Effector memory CD8-positive, alpha-beta T cell (primary cell): ENCODE measurements at places on chromosomes 7 and 10.

GRCh38 chr7:84138411-84138810, 56.2 kb downstream of the SEMA3A start:
- DNase-seq, result no peak

GRCh38 chr7:86991771-86992191, 67.7 kb downstream of the ELAPOR2 start:
- no peak for DNase-seq

GRCh38 chr7:43698460-43699255, 30.7 kb downstream of the COA1 start:
- DNase-seq, result no peak

DNA sequence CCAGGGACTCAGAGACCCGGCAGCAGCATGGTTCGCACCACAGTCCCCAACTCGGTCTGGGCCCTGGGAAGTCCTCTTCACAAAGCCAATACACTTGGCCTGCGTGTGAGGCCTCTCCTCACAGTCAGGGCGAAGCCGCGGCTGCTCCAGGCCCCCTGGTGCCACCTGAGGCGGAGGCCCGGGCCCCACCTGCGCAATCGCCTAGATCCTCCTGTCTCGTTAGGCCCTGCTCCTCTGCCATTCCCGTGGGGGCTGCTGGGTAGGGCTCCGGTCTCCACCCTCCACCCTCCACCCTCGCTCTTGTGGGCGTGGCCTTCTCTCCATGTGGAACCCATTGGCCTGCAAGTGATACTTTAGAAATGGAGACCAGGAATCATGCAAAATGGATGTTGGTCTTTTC, 553.3 kb downstream of the INHBA start:
- no peak for DNase-seq

DNA sequence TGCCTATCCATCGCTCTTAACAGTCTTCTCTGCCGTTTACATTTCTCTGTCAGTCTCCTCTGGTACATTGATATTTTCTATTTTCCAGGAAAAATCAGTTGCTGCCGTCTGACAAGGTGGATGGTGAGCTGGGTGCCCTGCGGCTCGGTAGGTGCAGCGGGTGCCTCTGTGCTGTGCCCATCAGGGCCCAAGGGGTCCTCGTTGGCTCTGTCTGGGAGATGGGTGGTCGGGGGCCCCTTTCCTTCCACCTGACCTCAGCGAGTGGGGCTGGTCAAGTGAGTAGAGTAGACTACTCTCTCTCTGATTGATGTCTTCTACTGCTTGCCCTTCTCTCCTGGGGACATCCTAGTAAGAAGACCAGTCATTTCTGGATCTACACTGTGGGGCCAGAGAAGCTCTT, 57.4 kb downstream of the MINDY4 start:
- DNase-seq, result no peak

GRCh38 chr10:6215241-6215640, 12.5 kb downstream of the PFKFB3 start:
- no peak for DNase-seq

DNA sequence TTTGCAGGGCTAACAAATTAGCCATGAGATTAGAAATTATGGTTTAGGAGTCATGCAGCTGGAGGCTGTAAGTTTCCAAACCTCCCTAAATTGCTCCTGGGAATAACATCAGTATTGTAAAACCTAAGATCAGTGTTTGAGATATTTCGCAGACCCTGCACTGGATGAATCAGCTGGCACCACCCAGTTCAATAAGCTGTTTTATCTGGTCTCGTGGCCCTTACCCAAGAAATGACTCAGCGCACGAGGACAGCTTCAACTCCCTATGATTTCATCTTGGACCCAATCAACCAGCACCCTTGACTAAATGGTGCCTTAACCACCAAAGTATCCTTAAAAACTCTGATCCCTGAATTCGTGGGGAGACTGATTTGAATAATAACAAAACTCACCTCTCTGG, 482.0 kb upstream of the PCDH15 start:
- DNase-seq, result no peak

- no peak for DNase-seq
Observed at GRCh38 chr10:86389441-86390193, 23.0 kb upstream of the GRID1 start.

GRCh38 chr7:23207884-23208283, 26.0 kb downstream of the NUP42 start:
- no peak for DNase-seq

- no peak for DNase-seq
Observed at GRCh38 chr10:3570131-3570729, 214.8 kb downstream of the KLF6 start.

- DNase-seq, result no peak
Observed at GRCh38 chr10:86366902-86367151, 232 bp upstream of the GRID1 start.

DNA sequence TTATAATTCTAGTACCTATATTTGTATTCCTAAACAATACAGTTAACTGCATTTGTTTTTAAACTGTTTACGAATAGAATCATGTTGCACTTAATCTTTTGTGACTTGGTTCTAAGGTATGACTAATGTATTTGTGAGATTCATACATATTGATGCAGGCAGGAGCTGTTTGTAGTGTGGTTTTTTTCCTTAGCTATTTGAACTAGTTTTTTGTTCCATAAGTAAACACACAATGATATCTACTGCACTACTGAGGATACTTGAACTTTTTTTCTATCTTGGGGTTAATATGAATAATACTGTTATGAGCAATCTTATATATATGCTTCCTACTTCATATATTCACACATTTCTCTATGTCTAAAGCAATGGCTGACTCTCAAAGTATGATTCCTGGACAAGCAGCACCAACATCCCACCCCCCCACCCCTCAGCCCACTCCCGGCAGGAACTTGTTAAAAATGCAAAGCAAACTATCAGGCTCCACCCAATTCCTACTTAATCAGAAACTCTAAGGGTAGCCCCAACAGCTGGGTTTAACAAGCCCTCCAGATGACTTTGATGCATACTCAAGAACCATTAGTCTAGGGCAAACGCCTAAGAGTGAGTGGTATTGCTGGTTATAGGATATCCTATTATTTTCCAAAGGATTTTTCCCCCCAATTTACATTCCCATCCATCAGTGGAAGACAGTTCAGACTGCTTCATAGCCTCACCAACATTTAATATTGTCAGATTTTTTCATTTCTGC, 25.8 kb downstream of the BRAF start:
- no peak for DNase-seq

GRCh38 chr7:23787272-23787671, 77.3 kb downstream of the STK31 start:
- no peak for DNase-seq

DNA sequence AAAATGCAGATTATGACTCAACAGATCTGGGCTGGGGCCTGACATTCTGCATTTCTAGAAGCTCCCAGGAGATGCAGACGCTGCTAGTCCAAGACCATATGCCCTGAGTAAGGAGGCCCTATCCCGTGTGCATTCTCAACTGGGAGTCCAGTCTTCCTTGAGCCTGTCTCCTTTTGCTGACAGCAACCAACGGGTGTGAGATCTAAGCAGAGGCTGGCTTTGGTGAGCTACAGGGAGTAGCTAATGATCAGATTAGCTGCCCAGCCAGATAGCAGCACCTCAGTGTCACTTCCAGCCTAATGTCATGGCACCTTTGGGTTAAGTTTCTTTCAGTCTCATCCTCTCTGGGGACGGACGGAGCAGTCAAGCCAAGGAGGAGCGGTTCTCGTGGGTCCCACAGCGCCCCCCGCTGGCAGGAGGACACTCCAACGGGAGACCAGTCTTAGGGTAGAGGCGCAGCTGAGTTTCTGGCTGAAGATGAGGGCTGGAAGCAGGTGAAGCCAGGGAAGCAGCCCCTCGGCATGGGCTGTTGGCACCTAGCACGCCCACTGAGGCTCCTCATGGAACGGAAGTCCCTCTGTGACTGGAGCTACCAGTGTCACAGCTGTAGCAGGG, 154.0 kb downstream of the CCDC3 start:
- no peak for DNase-seq

DNA sequence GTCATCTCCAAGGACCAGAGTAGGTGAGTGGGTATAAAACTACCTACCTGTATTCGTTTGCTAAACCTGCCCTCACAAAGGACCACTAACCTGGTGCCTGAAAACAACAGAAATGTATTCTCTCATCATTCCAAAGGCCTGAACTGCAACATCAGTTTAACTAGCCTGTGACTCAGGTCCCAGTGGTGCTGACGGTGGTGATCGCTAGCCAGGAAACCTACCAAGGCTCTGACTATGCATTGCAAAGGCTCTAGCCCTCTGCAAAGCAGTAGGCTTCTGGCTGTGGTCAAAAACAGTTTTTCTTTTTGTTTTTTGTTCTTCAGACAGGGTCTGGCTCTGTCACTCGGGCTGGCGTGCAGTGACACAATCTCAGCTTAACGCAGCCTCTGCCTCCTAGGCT, 107.5 kb downstream of the NPTX2 start:
- no peak for DNase-seq

GRCh38 chr10:17435953-17436352, 18.4 kb downstream of the ST8SIA6 start:
- no peak for DNase-seq

- DNase-seq, result no peak
Observed at GRCh38 chr10:5325076-5325475, 39.7 kb upstream of the UCN3 start.

GRCh38 chr7:127393368-127394058, 1.0 kb upstream of the ZNF800 start:
- no peak for DNase-seq

GRCh38 chr10:80461208-80462183, 7.4 kb downstream of the TSPAN14 start:
- no peak for DNase-seq

DNA sequence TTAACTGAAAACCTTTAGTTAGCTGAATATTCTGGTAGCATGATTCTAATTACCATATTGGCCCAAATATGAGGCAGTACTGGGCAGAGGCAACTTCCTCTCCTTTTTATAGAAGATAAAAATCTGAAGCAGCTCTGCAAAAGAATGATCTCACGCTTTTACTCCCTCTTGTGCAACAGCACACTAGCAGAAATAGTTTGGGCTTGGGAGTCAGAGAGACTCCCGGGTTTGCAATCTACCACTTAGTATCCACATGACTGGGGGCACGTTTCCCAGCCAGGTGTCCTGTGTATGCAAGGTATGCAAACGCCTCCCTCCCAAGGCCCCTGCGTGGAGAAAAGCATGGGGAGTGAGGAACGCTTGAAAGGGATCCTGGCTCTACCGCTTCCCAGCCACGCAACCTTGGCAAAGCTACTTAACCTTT, 47.2 kb upstream of the RHEB start:
- no peak for DNase-seq

GRCh38 chr10:75772153-75772887, 340.9 kb downstream of the LRMDA start:
- DNase-seq, result no peak

- DNase-seq, result no peak
Observed at GRCh38 chr7:85023066-85023712, 163.7 kb downstream of the SEMA3D start.
